ENCODE measurements at places on chromosomes 13 and 19. TPM values are rescaled to one million over a fixed set of nuclear protein-coding genes. Genes with fewer than 3 reads are reported as not detected.

- no peaks in the 10 kb centered on the region for H3K4me1 ChIP-seq
- H3K27me3 ChIP-seq, result no peaks in the 10 kb centered on the region
- H3K36me3 ChIP-seq, result no peaks in the 10 kb centered on the region
- no peak overlapping the region for H3K4me3 ChIP-seq
- DNase-seq, result no peak
These were observed 2138.5 kb upstream of the PCDH20 start for GRCh38 chr13:63554157-63554556.

GRCh38 chr19:41597600-41598041 is 21.7 kb downstream of the CEACAM21 start:
- H3K36me3 ChIP-seq, result no peaks in the 10 kb centered on the region
- no peak overlapping the region for H3K4me3 ChIP-seq
- H3K27me3 ChIP-seq, result peaks cover 10% of the 10 kb centered on the region
- no peak for DNase-seq
- no peak overlapping the region for H3K27ac ChIP-seq

DNA sequence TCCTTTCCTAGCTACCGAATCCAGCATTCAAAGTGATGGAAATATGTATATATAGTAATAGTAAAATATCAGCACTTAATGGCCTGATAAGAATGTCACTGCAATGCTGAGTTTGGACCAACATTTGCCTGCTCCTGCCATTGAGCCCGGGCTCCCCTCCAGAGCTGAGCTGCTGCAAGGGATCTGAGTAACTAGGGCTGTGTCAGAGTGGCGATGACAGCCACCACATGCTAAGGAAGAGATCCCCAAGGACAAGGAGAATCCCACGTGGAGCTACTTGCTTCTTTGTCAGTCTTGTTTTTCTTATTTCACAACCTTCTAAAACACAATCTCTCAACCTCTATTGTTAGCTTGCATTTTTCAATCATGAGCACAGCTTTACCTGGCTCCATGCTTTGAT is 19.5 kb upstream of the ALOX5AP start:
- H3K36me3 ChIP-seq, result no peaks in the 10 kb centered on the region
- peaks cover 5% of the 10 kb centered on the region for H3K4me1 ChIP-seq
- no peak overlapping the region for H3K4me3 ChIP-seq
- no peak for DNase-seq
- no peak overlapping the region for H3K27ac ChIP-seq

GRCh38 chr13:65063753-65064152 is 2166.4 kb downstream of the PCDH9 start:
- no peak overlapping the region for H3K27ac ChIP-seq
- H3K27me3 ChIP-seq, result no peaks in the 10 kb centered on the region
- no peak for DNase-seq

GRCh38 chr19:798415-799075 is 1.3 kb downstream of the PTBP1 start:
- peak overlapping the region; percentile 98 for H3K27ac ChIP-seq
- DNase-seq, result no peak
- peaks cover 6% of the 10 kb centered on the region for H3K27me3 ChIP-seq
- peak overlapping the region; percentile 95 for H3K4me3 ChIP-seq
- peaks cover 33% of the 10 kb centered on the region for H3K4me1 ChIP-seq
- H3K36me3 ChIP-seq, result peaks cover 19% of the 10 kb centered on the region

DNA sequence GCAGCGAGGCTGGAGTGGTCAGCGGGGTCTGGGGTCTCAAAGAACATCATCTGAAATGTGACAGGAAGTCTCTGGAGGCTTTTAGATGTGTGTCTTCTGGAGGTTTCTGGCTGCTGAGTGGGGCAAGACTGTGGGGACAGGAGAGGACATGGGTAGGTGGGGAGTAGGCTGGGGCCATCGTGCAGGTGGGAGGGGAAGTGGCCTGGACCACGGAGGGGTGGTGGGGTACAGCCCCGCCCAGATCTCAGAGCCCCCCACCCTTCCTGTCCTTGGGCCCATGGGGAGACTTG is 6.2 kb downstream of the AP1M1 start:
- peaks cover 5% of the 10 kb centered on the region for H3K36me3 ChIP-seq
- H3K4me1 ChIP-seq, result peaks cover 4% of the 10 kb centered on the region
- no peaks in the 10 kb centered on the region for H3K27me3 ChIP-seq
- no peak overlapping the region for H3K4me3 ChIP-seq

DNA sequence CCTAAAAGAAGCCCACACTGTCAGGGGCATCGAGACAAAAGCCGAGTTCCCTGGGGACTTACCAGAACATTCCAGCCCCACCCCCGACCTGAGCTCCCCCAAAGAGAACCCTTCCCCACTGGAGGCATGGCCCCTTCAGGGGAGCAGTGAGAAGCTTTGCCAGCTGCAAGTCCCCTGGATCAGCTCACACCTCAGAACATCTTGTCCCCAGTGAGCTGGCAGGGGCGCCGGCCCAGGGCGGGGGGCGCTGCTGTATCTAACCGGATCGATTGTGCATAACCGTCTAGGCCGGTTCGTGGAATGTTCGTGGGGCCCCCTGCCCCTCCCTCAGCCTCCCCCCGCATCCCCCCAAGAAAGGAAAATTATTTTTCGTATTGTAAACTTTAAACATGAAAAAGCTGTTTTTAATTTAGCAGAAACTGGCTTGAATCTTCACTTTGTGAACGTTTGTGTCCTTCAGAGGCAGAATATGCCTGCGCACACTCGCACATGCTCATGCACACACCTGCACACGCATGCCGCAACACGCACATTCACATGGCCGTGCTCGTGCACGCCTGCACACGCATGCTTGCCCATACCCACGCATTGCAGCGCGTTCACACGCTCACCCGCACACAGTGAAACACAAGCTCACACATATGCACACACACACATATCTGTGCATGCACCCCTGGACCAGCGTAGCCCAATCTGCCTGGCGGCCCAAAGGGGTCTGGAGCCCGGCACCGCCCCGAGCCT is 12.0 kb upstream of the CRTC1 start:
- H3K4me3 ChIP-seq, result no peak overlapping the region
- peaks cover 7% of the 10 kb centered on the region for H3K36me3 ChIP-seq
- H3K27ac ChIP-seq, result no peak overlapping the region

DNA sequence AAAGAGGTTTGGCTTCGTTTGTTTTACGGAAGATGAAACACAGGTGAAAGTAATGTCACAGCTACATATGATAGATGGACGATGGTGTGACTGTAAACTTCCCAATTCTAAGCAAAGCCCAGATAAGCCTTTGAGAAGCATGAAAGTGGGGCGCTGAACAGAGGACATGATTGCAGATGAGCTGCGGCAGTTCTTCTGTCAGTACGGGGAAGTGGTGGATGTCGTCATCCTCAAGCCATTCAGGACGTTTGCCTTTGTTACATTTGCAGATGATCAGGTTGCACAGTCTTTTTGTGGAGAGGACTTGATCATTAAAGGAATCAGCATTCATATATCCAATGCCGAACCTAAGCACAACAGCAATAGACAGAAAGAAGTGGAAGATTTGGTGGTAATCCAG is 111.5 kb upstream of the DIAPH3 start:
- H3K27ac ChIP-seq, result no peak overlapping the region
- DNase-seq, result no peak
- H3K27me3 ChIP-seq, result no peaks in the 10 kb centered on the region
- H3K36me3 ChIP-seq, result no peaks in the 10 kb centered on the region
- no peaks in the 10 kb centered on the region for H3K4me1 ChIP-seq

DNA sequence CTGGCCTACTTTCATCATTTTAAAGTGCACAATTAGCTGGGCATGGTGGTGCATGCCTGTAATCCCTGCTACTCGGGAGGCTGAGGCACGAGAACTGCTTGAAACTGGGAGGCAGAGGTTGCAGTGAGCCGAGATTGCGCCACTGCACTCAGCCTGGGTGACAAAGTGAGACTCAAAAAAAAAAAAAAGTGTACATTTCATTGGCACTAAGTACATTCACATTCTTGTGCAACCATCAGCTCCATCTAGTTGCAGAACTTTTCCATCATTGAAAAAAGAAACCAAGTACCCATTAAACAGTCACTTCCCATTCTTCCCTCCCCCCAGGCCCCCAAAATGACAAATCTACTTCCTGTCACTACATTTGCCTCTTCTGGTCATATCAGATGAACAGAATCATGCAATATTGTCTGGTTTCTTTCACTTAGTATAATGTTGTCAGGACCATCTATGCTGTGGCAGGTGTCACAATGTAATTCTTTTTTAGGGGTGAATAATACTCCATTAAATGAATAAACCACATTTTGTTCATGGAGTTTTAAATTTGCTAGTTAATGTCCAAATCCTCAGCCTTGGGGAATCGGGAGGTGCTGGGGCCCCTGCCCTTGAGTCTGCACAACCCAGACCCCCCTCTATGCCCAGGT is 7.4 kb upstream of the SIGLEC11 start:
- no peak for DNase-seq
- H3K27me3 ChIP-seq, result peaks cover 3% of the 10 kb centered on the region
- no peak overlapping the region for H3K27ac ChIP-seq
- H3K4me1 ChIP-seq, result no peaks in the 10 kb centered on the region

DNA sequence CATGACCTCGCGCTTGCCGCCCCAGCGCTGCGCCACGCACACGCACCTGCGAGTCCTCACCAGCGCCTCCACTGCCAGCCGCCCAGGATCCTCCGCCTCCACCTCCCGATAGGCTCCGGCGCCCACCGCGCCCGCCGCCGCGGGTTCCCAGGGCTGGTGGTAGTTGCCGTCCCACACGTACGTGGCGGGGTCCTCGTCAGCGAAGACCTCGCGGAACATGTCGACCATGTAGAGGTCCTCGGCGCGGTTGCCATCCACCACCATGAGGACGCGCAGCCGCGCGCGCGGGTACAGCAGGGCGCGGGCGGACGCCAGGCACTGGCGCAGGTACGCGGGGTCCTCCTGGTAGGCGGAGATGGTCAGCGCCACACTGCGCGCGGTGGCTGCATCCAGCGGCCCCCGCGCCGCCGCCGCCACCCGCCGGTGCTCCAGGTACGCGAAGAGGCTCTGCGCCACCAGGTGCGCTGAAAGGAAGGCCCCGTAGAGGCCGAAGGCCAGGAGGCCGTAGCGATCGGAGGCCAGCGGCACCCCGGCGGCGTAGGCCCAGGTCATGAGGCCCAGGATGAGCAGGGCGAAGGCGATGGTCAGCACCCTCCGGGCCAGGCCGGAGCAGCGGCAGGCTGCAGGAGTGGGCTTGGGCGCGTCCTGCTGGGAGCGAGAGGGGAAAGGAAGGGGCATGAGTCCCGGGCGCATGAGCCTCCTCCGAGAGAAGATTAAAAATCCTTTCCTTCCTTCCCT is 4.4 kb downstream of the HAS1 start:
- H3K4me3 ChIP-seq, result no peak overlapping the region
- no peak for DNase-seq
- no peaks in the 10 kb centered on the region for H3K36me3 ChIP-seq
- H3K27ac ChIP-seq, result no peak overlapping the region
- H3K4me1 ChIP-seq, result no peaks in the 10 kb centered on the region

DNA sequence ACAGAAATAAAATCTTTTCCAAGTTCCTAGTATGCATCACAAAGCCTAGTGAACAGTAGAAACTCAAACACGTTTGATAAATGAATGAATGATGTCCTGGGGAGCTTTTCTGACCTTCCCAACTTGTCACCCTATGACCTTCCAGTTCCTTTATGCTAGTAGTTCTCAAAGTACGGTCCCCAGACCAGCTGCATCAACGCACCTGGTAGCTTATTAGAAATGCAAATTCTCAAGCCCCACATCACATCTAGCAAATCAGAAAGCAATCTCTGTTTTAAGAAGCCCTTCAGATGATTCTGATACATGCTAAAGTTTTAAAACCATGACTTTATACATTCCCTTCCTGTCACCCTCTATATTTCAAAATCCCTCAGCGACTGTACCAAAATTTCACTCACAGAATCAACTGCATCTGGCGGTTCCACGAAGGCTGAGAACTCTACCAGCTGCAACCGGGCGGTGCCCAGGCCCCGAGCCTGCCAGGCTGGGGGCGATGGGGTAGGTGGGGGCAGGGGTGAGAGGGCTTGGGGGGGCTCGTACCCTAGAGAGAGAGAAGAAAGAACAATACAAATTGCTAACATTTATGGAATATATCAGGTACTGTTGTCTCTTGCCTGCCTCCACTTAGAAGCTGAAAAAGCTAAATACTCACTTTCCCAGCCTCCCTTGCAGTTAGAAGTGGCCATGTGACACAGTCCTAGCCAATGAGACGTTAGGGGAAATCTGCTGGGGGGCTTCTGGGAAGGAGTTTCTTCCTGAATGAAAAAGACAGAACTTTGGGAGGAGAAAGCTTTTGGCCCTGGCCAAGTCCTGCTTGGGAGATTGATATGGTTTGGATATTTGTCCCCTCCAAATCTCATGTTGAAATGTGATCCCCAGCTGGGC is 13.3 kb downstream of the CD37 start:
- DNase-seq, result no peak
- H3K27me3 ChIP-seq, result no peaks in the 10 kb centered on the region
- no peak overlapping the region for H3K4me3 ChIP-seq
- H3K36me3 ChIP-seq, result peaks cover 37% of the 10 kb centered on the region
- H3K27ac ChIP-seq, result peak overlapping the region; percentile 36

DNA sequence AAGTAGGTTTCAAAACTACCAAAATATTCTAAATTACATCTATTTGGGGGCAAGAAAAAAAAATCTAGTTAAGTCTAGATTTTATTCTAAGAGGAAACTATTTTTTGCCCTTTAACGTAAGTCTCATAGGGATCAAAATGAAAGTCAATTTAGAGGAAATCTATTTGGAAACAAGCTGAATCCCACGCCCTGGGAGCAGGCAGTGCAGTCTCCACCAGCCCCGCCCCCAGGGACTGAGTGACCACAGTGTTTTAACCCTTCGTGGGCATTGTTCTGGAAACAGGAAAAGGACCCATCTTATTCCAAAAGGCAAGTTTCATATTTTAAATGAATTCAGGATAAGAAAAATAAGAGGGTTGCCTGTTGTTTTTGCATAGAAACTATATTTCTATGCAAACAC is 209.7 kb downstream of the SPRY2 start:
- no peak for DNase-seq
- H3K4me1 ChIP-seq, result peaks cover 42% of the 10 kb centered on the region
- peak overlapping the region; percentile 44 for H3K4me3 ChIP-seq
- H3K36me3 ChIP-seq, result no peaks in the 10 kb centered on the region

- H3K4me1 ChIP-seq, result no peaks in the 10 kb centered on the region
- no peak overlapping the region for H3K4me3 ChIP-seq
- no peaks in the 10 kb centered on the region for H3K36me3 ChIP-seq
- DNase-seq, result no peak
These were observed 63.8 kb downstream of the RNF17 start for GRCh38 chr13:24827799-24828198.

DNA sequence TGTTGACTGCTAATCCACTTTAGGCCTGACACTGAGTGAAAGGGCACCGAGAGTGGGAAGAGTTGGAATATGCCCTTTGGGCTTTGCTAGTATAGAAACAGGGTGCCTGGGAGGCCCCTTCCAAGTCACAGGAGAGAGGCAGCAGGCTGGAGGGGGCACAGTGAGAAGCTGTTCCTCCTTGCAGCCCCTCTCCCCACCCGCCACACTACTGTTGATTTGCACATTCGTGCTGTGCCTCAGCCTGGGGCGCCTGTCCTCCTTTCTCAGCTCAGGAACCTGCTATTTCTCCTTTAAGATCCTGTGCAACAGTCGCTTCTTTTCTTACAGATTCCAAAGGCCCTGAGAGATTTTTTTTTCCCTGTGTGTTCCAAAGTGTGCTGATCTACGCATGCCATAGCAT is 2.8 kb upstream of the B3GLCT start:
- peaks cover 3% of the 10 kb centered on the region for H3K36me3 ChIP-seq
- no peak for DNase-seq
- no peak overlapping the region for H3K4me3 ChIP-seq
- H3K4me1 ChIP-seq, result peaks cover 19% of the 10 kb centered on the region
- peaks cover 48% of the 10 kb centered on the region for H3K27me3 ChIP-seq
- H3K27ac ChIP-seq, result no peak overlapping the region

The ZNF700 gene
- total RNA-seq, result 16.1 TPM

The COMMD6 gene
- total RNA-seq, result 161 TPM

The CGB5 gene
- total RNA-seq, result not detected

The WDR88 gene
- total RNA-seq, result 0.45 TPM

The LRG1 gene
- 1.2 TPM for total RNA-seq

Measured in type B pancreatic cell (in vitro differentiated cells).